Left colon (tissue), 2 donors: ENCODE measurements at places on chromosomes 16 and 17.

- no peak for DNase-seq
Observed at GRCh38 chr16:58684001-58684353, 593 bp downstream of the SLC38A7 start.

DNA sequence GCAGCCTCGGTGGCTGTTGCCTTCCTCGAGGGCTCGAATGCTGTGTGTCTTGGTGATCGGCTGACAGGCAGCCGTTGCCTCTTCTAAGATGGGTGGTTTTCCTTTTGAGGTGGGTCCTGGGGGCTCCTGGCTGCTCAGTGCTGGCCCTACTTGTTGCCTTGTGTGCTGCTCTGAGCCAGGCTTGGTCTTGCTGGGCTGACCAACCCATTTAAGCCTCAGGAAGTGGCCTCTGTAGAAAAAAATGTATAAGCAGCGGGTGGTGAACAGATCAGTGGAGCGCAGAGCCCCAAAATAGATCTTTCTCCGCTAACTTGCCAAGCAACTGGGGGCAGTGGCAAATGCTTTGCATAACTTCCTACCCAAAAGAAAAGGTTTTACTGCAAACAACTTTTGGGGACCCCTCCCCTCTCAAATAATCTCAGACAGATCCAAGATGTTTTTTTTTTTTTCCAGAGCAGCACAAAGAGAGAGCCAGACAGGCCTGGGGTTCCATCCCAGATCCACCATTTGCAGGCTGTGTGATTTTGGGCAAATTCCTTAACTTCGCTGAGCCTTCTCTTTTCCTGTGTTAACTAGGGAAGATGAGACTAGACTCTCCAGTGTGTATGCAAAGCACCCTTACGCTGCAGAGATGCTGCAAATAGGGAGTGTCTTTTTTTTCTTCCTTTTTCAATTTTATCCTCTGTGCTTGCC is 42.5 kb downstream of the PLCG2 start:
- DNase-seq = no peak

DNA sequence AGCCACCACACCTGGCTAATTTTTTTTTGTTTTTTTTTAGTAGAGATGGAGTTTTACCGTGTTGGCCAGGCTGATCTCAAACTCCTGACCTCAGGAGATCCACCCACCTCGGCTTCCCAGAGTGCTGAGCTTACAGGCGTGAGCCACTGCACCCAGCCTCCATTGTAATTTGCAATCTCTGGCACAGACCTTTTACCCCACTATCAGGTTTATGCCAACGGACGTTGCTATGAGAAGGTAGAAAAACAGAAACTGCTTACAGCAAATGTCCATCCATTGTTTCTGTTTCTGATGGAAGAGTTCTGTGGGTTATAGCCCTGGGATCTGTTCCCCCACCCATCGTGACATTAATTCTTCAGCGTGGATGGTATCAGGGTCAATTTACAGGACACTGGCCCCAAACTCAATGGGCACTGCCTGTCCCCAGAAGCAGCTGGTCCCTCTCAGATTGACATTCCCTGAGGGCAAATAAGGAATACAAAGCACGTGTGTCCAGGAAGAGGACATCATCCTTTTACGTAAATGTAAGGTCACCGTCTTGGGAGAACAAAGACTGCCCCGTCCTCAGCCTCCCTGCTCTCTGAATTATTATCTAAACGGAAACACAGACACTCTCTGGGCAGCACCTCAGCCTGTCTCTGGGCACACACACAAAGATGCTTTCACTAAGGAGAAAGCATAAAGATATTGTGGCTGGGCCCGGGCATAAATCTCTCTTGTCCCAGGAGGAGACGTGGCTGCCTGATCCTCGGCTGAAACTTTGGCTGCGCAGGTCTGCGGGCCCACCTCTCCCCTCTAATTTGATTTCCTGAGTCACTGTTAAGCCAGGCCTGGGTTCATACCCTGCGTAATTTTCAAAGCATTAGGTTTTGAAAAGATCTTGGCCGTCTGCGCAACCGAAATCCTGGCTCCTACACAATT is 5.2 kb downstream of the KCNG4 start:
- no peak for DNase-seq

- no peak for DNase-seq
Observed at GRCh38 chr17:36761203-36761950, 160.0 kb downstream of the MRM1 start.

DNA sequence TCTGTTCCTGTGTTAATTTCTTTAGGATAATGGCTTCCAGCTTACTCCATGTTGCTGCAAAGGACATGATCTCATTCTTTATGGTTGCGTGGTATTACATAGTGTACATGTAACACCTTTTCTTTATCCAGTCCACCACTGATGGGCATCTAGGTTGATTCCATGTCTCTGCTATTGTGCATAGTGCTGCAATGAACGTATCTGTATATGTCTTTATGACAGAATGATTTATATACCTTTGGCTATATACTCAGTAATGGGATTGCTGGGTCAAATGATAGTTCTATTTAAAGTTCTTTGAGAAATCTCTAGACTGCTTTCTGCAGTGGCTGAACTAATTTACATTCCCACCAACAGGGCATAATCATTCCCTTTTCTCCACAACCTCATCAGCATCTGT is 39.8 kb downstream of the ABCA10 start:
- no peak for DNase-seq
